ENCODE measurements at places on chromosomes 6 and 20.

- no peak for DNase-seq
These were observed 62.8 kb downstream of the UTRN start for GRCh38 chr6:144347933-144348332.

DNA sequence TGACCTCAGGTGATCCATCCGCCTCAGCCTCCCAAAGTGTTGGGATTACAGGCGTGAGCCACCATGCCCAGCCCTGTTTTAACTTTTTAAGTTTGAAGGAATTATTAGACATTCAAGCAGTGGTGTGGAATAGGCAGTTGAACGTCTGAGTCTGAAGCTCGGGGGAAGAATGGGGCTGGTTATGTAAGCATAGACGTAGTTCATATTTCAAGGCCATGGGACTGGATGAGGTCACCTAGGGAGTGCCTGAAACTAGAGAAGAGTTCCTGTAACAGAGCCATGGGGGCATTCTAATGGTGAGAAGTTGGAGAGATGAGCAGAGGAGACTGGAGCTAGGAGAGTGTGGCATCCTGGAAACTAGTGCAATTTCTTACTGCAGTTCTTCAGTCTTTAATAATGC, 6.4 kb downstream of the CDKAL1 start:
- no peak for DNase-seq

DNA sequence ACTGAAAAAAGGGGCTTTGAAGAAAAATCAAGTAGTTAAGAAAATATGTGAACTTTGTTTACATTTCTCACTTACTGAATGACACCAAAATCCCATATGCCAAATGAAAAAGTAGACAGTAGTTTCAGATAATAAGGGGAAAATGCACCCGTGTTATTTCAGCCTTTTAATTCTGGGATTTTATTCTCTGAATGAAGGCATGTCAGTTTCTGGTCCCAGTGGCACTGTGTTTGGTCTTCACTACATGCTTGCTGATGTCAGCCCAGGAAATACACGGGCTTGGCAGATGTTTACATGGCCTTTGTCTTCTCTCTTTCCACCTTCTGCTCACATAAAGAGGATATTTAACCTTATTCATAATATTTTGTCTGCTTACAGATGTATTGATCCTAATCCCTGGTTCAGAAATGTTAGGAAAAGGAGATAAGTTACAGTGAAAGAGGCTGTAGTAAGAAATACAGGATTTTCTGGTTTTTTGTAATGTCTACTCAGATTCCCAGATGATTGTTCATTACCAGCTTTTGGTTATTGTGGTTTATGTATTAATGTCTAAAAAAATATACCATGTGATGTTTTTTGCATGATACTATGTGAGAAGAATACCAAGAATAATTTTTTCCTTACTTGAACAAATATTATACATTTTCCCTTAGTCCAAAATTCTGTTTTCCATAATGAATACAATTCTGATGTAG, 27.7 kb downstream of the DSE start:
- no peak for DNase-seq

DNA sequence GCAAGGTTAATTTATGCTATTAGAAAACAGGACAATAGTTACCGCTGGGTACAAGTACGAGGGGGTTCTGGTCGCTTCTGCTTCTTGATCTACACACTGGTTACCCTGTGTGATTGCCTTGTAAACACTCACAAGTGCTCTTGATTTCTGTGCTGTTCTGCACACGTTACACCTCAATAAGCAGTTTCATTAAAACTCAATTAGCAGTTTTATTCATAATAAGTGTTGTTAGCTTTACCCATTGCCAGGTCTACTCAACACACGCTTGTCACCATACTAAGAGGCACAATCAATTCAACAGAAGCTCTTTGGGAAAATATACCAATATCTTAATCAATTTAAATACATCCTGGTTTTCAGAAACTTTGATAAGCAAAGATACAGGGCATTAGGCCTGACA, 20.4 kb downstream of the BMP7 start:
- no peak for DNase-seq
